Hepatocyte (in vitro differentiated cells): ENCODE measurements at places on chromosomes 5 and 9. TPM values are rescaled to one million over a fixed set of nuclear protein-coding genes. Genes with fewer than 3 reads are reported as not detected.
A peak's percentile ranks its signal among the peaks of the same experiment; 100 is the strongest.

GRCh38 chr5:116343961-116344360 lies 230.7 kb downstream of the SEMA6A start:
- DNase-seq: no peak

DNA sequence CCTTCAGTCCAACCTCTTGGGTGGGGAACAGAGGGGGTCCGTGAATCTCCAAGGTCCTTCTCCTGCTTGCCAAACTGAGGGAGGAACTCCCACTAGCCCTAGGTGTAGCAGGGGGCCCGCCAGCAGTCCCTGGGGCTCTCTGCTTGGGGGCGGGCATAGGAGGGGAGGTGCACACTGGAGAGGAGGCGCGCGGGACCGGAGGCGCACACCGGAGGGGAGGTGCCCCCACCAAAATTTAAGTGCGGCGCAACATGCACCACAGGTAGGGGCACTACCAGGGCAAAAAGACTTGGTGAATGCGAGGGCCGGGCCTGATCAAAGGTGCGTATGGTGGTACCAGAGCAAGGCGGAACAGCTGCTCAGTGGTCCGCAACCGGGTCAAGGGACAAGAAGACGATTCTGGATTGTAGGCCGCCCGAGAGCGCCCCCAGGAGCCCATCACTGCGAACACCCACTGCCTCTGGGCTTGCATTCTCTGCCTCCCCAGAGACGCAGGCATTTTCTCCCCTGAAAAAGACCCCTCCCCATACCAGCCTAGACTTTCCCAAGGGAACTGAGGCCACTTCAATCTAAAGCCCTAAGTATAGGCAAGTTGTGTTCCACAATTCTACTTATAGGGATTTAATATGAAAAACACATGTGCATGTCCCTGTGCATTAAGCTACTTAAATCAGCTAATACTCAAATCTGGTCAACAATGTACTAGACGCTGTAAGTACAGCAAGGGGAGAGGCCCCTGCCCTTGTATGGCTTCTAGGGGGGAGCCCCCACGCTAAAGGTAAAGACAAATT lies 50.6 kb downstream of the TGFBI start:
- no peak for DNase-seq

- no peak for DNase-seq
Observed at GRCh38 chr5:62084391-62084790, 221.6 kb upstream of the KIF2A start.

DNA sequence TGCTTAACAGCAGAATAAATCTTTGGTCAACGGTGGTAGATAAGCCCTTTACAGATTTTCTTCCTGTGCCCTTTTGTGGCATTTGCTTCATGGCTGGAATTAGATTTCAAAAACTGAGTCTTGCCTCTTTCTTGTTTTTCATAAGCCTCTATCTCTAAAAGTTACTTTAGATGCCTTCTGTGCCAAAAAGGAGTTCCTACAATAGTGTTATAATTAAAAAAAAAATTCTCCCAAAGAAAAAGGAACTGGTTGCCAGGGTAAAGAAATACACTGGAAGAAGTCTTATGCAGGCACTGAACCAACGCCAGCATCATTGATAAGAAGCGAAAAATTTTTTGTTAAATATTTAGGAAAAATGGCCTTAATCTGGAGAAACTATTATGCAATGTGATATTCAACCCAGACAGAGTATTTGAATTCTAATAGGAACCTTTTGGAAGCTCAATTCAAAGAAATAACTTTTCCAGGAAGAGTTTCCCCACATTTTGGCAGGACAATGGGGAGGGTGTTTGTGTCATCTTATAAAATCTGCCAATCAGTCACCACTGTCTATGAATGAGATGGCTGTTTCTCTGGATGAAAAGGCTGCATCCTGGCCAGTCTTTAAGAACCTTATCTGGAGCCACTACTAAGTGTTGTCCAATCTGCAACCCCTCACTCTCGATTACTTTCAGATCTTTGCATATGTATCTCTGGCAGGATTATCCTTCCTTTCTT lies 608.1 kb downstream of the PDE4D start:
- no peak for DNase-seq

DNA sequence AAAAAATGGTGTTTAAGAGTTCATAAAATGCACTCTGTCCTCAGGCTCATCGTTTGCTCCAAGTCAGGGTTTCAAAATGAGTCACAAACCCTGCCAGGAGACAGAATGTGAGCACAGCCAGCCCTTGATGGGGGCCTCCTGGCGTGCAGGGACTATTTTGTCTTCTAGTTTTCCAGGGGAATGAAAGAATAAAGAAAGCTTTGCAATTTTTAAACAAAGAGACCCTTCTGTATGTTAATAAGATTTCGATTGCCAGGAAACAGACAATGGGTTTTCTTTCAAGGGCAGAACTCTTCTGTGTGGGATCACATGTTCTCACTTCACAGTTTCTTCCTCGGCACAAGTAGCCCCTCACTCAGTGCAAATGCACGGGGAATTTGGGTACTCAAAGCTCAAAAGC lies 121.4 kb upstream of the C6 start:
- peak; percentile 32 for DNase-seq

GRCh38 chr9:84642553-84643141 lies 26.9 kb upstream of the NTRK2 start:
- no peak for DNase-seq

The MAMDC4 gene
- 7.9 and 8.5 TPM in 2 replicates for total RNA-seq

The PCDHA9 gene
- total RNA-seq: 1.5 and 2.5 TPM in 2 replicates
